CD4-positive, alpha-beta memory T cell (primary cell): ENCODE measurements at places on chromosomes 3 and 15. TPM values are rescaled to one million over a fixed set of nuclear protein-coding genes. Genes with fewer than 3 reads are reported as not detected.

GRCh38 chr15:60520825-60521368 lies 42.0 kb upstream of the ICE2 start:
- DNase-seq: peak; percentile 80
- peaks cover 17% of the 10 kb centered on the region for H3K36me3 ChIP-seq
- H3K4me3 ChIP-seq: no peak overlapping the region
- H3K27ac ChIP-seq: no peak overlapping the region
- no peaks in the 10 kb centered on the region for H3K27me3 ChIP-seq
- peaks cover 32% of the 10 kb centered on the region for H3K4me1 ChIP-seq

The TM4SF1 gene
- polyA plus RNA-seq: not detected

- H3K27ac ChIP-seq: no peak overlapping the region
- no peak for DNase-seq
- H3K4me3 ChIP-seq: no peak overlapping the region
- H3K27me3 ChIP-seq: no peaks in the 10 kb centered on the region
- no peaks in the 10 kb centered on the region for H3K36me3 ChIP-seq
These were observed 718.6 kb upstream of the NECTIN3 start for GRCh38 chr3:110352841-110353604.

DNA sequence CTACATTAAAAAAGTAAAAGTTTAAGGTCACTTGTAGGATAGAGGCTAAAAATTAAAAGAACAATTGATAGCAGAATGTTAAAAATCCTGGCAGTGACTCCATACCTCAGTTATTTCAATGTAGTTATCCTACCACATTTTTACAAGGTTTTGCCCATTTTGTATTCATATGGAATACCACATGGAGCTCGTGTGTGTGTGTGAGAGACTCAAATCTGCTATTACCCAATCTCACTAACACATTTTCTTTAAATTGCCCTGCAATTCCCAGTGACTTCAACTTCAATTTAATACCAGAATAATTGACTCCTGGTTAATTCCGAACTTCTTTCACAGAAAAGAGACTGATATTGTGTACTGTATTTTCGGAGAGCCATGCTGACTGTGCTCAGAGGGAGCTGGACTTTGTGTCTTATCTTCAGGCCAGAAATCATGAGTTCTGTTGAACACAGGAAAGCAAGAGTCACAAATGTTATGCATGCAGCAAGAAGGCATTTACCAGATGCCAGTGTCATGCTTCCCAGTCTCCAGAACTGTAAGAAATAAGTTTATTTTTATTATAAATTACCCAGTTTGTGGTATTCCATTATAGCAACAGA lies 529.0 kb upstream of the NECTIN3 start:
- H3K27ac ChIP-seq: no peak overlapping the region
- H3K4me1 ChIP-seq: no peaks in the 10 kb centered on the region
- DNase-seq: no peak
- H3K36me3 ChIP-seq: no peaks in the 10 kb centered on the region

DNA sequence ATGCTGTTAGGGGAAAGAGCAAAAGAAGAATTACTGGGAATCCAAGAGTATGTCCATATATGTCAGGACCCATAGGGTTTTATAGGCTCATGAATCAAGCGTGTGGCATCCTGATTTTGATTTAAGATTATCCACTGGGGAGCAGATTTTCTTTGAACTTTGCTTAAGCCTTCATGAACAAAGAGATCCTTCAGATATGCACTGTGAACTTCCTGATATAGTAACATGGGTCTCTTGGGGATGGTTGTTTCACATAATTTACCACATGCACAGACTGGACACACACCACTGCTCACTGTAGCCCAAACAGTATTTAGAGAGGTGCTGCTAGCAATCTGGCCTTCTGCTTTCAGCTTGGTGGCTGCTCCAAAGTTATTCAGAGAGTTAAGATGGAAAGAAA lies 200.9 kb upstream of the ZPLD1 start:
- no peak overlapping the region for H3K4me3 ChIP-seq
- no peaks in the 10 kb centered on the region for H3K4me1 ChIP-seq
- no peaks in the 10 kb centered on the region for H3K27me3 ChIP-seq
- no peak for DNase-seq

The KCNMB3 gene
- polyA plus RNA-seq: 0.13 TPM

DNA sequence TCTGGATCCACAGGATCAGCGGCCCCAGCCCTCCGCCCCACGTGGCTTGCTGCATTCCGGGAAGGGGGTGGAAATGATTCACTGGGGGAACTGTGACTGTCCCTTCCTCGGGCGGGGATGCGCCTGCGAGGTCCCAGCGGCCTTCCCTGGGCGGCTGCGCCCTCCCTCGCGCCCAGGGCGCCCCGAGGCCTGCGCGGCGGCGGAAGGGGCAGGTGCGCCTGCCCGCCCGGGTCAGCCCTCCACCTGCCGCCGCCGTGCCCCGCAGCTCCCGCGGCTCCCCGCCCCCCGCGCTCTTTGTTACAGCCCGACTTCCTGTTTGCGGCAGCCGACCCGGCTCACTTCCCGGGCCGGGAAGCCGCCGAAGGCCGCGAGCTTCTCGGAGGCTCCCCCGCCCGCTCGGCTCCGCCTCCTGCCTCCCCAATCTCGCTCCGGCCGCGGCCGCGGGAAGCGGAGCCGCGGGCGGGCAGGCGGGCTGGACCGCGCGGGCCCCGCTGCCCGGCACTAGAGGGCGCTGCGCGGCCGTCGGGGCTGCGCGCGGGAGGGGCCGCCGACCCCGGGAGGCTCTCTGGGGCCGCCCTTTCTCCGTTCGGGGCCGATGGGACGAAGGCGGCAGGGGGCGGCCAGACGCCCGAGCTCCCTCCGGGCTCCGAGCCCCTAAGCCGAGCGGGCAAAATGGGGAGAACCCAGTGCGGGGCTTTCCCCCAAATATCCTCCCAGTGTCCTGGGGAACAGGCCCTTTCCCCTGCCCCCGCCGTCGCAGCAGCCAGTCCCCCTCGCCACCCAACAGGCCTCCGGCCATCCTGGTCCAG lies 11.5 kb upstream of the CHAC1 start:
- DNase-seq: peak; percentile 62
- peak overlapping the region; percentile 64 for H3K27ac ChIP-seq

DNA sequence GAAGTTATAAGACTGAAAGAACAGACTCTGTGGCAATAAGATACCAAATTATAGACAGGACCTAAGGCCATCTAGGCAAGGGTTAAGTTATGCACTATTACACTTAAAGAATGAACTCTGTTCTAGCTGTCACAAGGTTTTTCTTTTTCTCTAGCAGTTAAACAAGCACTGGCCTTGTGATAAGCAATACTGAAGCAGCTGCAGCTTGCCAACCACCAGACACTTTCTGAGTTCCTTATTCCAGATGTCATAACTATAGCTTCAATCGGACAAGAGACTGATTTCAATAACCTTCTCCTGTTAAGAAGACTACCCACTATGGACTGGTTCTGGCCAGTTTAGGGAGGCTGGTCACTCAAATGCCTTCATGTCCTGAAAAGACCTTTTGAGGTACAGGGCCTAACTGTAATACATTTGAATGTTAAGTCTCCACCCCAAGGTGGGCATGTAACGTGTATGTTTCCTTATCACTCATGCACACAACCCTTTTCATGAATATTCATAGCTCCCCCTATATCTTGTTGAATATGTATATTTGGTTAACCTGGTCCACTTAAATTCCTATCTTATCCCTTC lies 85.8 kb downstream of the CFAP20DC start:
- DNase-seq: no peak
- no peaks in the 10 kb centered on the region for H3K36me3 ChIP-seq
- H3K27me3 ChIP-seq: no peaks in the 10 kb centered on the region
- H3K4me3 ChIP-seq: no peak overlapping the region
- no peak overlapping the region for H3K27ac ChIP-seq

The FBXL22 gene
- 0.50 TPM for polyA plus RNA-seq

GRCh38 chr3:42148982-42149432 lies 57.9 kb downstream of the TRAK1 start:
- no peaks in the 10 kb centered on the region for H3K4me1 ChIP-seq
- H3K4me3 ChIP-seq: no peak overlapping the region
- H3K36me3 ChIP-seq: no peaks in the 10 kb centered on the region

DNA sequence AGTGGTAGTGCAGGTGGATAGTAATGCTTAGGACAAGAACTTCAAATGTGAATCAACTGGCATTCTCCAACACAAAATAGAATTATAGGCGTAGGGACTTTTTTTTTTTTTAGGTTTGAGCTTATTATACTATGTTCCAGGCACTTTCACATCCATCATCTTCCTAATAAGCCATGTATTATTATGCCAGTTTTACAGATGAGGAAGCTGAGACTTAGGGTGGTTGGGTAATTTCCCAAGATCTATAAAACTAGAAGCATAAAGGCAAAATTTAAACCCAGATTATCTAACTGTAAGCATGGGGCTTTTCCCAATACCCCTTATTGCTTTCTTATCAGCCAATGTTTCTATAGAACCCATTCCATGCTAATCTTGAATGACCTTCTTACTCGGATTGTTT lies 75.1 kb upstream of the ETV5 start:
- no peaks in the 10 kb centered on the region for H3K36me3 ChIP-seq
- H3K27ac ChIP-seq: no peak overlapping the region
- no peak for DNase-seq

DNA sequence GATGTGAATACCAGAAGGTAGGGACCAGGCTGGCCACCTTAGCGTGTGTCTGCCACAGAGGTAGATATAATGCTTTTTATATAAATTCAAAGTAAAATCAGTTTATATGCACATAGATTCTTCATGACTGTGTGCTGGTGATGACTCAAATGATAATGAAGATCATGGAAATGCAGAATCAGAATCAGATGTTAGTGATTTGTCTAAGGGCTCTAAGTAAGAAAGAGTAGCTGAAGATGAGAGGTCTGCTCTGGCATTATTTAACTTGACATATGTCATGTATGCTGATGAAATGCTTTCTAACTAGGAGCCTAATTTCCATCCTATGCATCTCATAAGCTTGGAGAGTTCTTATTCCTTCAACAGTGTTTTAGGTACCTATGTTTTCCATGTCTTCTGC lies 50.3 kb upstream of the DPH6 start:
- H3K36me3 ChIP-seq: no peaks in the 10 kb centered on the region
- no peaks in the 10 kb centered on the region for H3K27me3 ChIP-seq
- no peaks in the 10 kb centered on the region for H3K4me1 ChIP-seq
- H3K4me3 ChIP-seq: no peak overlapping the region
- no peak overlapping the region for H3K27ac ChIP-seq

DNA sequence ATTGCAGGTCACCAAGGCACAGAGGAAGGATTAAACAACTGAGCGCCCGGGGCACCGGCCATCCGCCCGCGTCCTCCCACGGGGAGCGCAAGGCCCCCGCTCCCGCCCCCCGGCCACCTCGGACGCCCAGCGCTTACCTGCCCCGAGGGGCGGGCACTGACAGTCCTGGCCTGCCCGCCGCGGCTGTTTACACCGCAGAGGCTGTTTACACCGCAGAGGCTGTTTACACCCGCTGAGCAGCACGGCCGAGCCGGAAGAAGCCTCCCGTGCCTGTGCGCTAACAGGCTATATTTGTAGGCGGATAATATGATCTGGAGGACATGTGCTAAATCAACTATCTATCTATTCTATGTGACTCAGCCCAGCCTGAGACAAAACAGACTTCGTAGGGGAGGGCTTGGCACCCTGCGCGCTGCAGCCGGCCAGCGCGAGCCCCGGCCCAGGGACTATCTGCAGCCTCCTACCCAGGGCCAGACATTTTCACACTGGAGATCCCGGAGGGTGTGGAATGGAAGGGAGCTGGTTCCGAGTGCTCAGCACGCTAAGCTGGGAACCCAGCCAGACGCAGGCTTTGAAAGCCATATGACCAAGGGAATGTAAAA lies at the start of gene LRRC2:
Gene LRRC2, minus strand, starts transcription at position 263 of the 602 bp plus-strand sequence. CDS start 14,711 bp downstream, outside the sequence.
- peaks cover 13% of the 10 kb centered on the region for H3K4me1 ChIP-seq
- DNase-seq: peak; percentile 36
- peak within 1 kb of the TSS; percentile 30 for H3K4me3 ChIP-seq
- H3K36me3 ChIP-seq: no peaks in the 10 kb centered on the region
- H3K27me3 ChIP-seq: peaks cover 6% of the 10 kb centered on the region
- H3K27ac ChIP-seq: no peak within 1 kb of the TSS

The FSIP1 gene
- 1.6 TPM for polyA plus RNA-seq

The FOXL2NB gene
- polyA plus RNA-seq: not detected

DNA sequence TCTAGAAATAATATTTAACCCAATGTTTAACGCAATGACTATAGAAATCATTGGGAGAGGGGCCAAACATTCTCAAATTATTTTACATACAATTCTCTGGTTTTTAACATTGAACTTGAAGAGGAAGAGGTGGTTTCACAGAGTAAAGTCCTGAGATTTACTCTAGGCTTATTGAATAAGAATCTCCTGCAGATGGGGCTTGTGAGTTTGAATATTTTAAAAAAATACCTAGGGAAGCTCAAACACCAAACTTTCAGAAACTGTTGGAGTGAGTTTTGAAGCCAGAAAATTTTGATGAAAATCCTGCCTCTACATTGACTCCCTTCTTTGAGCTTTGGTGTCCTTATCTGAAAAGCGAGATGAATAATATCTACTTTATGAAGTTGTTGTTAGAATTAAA lies 906.6 kb downstream of the TUSC7 start:
- H3K27me3 ChIP-seq: no peaks in the 10 kb centered on the region
- no peaks in the 10 kb centered on the region for H3K4me1 ChIP-seq
- no peaks in the 10 kb centered on the region for H3K36me3 ChIP-seq
- DNase-seq: no peak

The CHRNA5 gene
- 0.76 TPM for polyA plus RNA-seq

GRCh38 chr15:63306492-63307073 lies 29.2 kb downstream of the APH1B start:
- no peak for DNase-seq
- no peaks in the 10 kb centered on the region for H3K27me3 ChIP-seq
- peaks cover 19% of the 10 kb centered on the region for H3K36me3 ChIP-seq
- no peak overlapping the region for H3K27ac ChIP-seq

- peak overlapping the region; percentile 61 for H3K4me3 ChIP-seq
- peak; percentile 22 for DNase-seq
- no peaks in the 10 kb centered on the region for H3K36me3 ChIP-seq
- peaks cover 53% of the 10 kb centered on the region for H3K27me3 ChIP-seq
- H3K27ac ChIP-seq: no peak overlapping the region
These were observed 1.4 kb downstream of the ETV5 start for GRCh38 chr3:186107215-186108105.

DNA sequence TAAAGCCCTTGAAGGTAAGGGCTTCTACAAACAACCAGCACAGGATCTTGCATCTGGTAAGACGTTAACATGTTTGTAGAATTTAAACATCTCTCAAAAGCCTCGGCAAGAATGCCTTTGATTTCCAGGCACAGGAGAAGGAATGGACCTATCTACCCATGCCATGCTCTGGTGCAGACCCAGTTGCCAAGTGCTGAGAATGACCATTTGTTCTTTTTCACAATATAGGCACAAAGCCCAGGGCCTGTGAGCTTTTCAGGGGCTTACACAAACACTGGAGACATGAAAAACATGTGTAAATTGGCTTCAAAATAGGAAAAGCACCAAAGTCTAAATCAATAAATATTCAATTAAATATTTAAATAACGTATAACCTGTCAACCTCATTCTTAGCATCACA lies 266.9 kb upstream of the TTC14 start:
- no peaks in the 10 kb centered on the region for H3K27me3 ChIP-seq
- no peak overlapping the region for H3K4me3 ChIP-seq
- H3K27ac ChIP-seq: no peak overlapping the region
- no peaks in the 10 kb centered on the region for H3K36me3 ChIP-seq
